ENCODE measurements at places on chromosomes 16 and 17.

- DNase-seq: no peak
These were observed 18.2 kb downstream of the LGALS3BP start for GRCh38 chr17:78961571-78961970.

DNA sequence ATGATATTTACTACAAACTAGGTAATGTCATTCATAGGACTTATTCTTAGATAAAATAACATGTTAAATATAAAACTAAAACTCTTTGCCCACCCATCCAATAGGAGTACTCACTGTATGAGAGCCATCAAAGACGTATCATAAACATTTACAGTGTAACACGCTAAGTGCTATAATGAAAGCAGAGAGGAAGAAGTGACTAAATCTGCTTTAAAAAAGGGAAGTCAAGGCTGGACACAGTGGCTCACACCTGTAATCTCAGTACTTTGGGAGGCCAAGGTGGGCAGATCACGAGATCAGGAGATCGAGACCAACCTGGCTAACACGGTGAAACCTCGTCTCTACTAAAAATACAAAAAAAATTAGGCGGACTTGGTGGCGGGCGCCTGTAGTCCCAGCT, 32.4 kb downstream of the SPAG9 start:
- DNase-seq: no peak

DNA sequence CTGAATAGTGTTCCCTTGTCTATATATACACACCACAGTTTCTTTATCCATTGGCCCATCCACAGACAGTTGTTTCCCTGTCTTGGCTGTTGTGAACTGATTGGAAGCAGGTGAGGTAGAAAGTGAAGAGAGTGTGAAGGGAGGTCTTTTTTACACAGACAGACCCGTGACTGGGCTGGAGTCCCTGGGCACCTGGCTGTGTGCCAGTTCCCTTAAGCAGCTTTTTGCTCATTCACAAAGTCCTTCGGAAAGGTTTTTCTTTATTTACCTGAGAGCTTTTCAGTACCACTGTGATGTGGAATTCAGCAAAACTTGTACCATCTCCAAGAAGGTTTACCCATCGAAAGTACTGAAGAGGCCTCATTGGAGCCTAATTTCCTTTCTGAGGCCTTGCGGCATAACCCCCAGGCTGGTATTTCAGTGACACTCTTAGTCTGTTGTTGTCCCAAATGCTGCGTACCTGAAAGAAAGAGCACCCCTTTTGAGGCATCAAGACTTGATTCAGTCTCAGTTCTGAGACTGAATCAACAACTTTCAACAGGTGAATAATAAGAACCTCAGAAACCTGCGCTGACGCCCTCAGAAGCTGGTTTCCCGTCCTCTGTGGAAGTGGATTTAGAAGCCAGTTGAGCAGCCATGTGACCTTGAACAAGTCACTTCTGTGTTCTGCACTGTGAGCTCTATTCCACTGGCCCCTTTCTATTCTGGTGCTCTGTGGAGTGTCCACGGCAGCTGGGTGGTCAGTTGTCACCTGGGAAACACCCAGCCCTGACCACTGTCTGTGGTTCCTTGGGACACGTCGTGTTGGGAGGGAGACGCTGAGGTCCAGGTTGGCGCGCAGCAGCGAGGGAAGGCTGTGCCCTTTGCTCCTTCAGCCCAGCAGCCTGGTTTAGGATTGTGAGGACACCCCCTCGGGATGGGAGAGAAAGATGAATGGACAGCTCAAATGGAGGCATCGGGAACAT, 53.9 kb upstream of the CRISPLD2 start:
- DNase-seq: no peak

DNA sequence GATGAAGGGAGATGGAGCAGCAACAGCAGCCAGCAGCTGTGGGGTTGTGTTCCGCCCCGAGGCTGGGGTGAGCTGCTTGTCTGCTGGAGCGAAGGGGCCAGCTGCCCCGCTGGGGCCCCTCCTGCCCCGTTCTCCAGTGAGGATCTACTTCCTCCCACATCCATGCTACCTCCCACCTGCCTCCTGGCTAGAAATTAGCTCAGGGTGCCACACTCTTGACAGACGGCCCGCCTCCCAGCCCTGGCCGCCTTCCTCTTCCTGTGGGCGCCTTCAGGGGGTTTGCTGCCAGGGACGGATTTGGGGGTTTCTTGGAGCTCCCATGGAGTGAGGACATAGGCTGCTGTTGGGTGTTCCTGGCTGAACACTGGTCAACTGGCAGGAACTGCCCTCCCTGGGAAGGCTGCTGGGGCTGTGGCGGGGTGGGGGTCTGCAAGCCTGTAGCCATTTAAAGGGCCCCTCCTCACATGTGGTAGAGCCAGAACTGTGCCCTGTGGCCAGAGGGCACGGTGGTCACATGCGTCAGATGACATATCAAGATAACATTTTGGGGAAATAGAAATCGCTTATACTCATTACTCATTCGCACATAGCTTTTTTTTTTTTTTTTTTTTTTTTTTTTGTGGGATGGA, 13.1 kb downstream of the TBC1D24 start:
- no peak for DNase-seq

DNA sequence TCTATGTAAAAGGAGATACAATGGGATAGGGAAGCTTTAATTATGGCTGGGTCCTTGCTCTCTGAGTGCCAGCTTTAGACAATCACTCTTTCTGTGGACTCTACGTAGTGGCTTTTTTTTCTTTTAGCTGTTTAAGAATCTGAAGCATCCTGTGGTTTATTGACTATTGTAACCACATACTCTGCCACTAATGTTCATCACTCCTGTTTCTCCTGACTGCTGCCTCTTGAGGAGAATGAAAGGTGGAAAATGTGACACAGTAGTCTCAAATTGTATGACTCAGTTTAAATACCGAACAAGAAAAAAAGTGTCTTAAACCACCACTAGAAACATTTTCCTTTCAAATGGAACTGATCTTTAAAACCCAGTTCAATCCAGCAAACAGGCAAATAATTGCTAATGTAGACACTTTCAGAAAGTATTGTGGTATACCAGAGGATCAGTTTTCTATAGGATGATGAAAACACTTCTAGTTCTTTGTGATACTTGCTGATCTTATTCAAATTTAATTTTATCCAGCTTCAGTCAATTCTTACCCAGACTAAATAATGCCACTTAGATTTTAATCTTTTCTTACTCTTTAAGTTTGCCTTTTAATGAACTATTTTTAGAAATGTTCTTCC, 302.7 kb upstream of the PMFBP1 start:
- no peak for DNase-seq

DNA sequence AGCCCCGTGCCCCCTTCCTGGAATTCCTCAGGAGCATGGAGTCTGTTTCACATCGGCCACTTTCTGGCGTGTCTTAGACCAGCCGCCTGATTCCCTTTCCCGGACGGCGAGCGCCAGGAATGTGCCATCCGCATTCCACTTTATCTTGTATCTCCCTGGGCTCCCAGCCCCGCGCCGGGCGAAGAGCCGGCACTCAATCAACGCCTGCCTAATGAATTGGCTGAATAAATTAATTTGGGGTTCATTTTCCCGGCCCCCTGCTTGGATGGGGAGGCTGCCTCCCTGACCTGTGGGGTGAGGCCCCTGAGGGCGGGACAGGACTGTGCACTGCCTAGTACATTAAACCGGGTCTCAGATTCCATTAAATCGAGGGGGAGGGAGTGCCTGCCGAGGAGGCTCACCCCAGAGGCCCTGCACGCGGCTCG, 282.3 kb upstream of the TNRC6C start:
- DNase-seq: no peak

- DNase-seq: no peak
These were observed 157.7 kb upstream of the LHX1 start for GRCh38 chr17:36779550-36779949.

DNA sequence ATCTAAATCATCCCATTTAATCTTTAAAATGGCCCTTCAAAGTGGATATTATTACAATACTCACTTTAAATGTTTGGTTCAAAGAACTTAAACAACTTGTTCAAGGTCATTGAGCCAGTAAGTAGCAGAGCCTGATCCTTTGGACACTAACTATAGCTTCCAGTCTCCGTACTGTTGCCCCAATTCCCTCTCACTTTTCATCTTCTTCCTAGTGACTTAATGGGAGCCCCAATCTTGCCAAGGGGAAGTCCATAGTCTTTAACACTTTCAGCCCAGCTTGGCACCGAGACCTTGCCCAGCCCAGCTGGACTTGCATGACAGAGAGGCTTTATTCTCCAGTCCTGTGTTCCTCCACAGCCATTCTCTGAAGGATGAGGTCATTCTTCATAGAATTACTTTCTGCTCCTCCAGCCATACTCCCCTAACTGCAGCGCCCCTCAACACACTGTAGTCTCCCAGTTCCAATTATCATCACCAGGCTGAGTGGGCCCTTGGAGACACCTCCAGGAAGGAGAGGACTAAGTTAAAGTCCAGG, 49.2 kb upstream of the NLK start:
- DNase-seq: no peak

- DNase-seq: no peak
These were observed 28.5 kb downstream of the KIFC3 start for GRCh38 chr16:57773655-57774295.

All from stimulated activated CD8-positive, alpha-beta memory T cell treated with anti-CD3 and anti-CD28 coated beads, Interleukin-4, amount 100 ng/mL, for 4 hours (primary cell).